Hepatocyte (in vitro differentiated cells): ENCODE measurements at places on chromosomes 7 and 10.
A peak's percentile ranks its signal among the peaks of the same experiment; 100 is the strongest.

GRCh38 chr10:92517034-92517655, 56.7 kb downstream of the IDE start:
- peak; percentile 88 for DNase-seq

DNA sequence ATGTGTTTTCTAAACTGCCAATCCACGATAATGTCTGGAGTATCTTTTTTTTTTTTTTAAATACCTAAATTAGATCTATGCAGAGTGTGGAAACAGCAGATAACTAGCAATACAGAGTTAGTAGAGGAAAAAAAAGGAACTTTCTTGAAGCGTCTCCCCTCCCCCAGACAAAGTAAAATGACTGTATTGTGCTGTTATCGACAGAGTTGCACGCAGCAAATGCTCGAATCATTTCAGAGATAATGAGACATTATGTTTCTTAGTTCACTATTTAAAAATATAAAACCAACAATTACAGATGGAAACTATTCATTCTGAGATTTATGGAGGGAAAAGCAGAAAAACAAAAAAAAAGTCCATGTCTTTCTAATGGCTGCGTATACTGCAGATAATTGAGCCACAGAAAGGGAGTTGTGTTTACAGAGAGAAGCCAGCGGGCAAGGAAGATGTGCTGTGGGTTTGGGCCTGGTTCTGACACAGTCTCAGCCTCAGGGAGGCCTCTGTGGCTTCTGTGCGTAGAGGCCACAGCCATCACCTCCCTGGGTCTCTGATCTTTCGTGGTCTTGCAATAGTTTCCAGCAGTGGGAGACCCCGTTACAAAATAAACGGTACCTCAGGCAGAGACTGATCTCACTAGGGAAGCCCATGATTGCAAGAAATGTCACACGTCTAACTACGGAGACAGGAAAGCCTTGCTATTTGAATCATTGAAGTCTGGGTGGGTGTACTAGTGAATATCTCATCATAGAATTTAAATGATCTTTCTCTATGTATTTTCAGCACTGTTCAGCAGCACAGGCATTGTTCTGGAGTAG, 19.1 kb upstream of the KLF6 start:
- no peak for DNase-seq

GRCh38 chr7:129341212-129341611, 93.0 kb upstream of the STRIP2 start:
- DNase-seq: no peak

DNA sequence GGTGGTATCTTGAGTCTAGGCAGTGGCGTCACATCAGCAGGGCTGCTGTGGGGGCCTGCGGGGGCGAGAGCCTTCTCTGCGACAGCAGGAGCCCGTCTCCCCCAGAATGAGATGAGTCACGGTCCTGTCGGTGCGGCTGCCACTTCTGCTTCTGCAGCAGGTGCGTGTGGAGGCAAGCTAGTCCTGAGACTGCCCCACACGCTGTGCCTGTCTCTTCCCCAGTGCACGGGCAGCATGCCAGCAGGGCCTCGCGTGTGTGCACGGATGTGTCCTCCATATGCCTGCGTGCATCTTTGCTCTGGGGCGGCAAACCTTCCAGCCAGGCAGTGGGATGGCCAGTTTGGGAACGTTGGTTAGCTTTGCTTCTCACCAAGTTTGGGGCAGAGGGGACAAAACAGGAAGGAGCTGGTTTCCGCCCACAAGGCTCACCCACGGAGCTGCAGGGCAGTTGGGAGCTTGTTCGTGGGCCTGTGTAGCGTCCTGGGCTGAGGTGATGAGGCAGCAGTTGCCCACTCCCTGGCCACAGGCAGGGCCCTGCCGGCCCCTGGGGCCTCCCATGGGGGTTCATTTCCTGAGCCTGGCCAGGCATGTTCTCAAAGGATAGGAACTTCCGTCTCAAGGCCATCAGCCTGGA, 60.8 kb upstream of the PPIF start:
- no peak for DNase-seq
